Stimulated activated CD8-positive, alpha-beta memory T cell treated with anti-CD3 and anti-CD28 coated beads, Interleukin-15, amount 100 ng/mL, for 24 hours (primary cell): ENCODE measurements at places on chromosomes 4 and X.

DNA sequence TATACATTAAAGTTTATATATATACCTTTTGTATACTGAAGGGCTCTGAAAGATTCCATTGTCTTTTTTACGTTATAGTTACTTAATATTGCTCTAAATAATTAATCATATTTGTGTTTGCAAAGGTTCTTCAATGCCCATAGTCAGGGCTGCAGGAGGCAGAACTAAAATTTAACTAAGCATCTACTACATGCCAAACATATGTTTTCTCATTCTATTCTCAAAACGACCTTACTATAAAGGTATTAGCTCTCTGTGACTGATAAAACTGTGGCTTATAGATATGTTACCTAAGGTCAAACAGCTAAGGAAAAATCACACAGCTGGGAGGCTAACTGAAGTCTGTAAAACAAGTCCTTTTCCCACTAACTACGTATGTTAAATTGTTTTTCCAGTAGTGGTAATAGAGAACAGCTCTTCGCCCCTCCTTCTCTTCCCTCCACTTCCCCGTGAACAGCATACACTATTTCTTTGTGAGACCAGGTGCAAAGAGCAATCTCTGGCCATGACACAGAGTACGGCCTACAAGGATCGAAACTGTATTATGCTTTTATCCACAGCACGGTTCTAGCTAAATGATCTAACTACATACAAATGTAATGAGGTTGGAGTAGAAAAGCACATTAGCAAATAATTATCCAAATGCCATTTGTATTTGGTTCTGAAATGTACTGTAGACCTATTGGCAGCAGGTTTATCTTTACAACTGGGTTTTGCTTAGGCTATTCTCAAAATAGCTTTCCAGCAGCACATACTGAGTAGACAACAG lies 1.7 kb downstream of the CNOT6L start:
- DNase-seq, result no peak

GRCh38 chrX:52352551-52352950 lies 16.3 kb upstream of the XAGE2 start:
- DNase-seq, result no peak

DNA sequence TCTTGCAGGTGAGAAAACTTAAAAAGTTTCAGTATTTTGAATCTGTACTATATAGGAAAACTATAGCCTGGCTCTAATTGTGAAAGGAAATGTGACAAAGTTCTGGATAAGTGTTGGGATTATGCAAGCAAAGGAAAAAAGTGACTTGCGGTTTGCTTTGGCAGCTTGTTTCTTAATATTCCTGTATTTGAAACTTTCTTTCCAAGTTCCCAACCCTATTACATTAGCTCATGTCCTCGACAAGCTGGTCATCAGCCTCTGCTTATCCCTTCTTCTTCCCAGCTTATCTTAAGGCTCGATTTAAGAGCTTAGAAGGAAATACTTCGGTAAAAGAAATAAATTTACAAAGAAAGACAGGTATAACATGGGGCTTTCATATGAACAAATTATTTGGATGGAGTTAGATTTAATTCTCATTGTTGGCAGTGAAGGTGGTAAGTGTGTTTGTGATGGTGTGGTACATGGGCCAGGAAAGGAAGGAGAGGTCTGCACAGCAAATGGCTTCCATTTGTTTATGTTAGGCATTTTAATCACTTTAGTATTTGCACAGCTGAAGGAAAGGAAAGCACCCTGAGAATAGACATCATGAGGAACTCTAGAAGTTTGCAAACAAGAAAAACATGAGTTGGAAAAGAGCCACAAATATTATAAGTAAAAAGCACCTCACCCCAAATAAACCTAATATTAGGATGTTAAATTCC lies 5.1 kb upstream of the MYOZ2 start:
- no peak for DNase-seq

- DNase-seq, result no peak
Observed at GRCh38 chr4:25592736-25593135, 62.9 kb upstream of the SLC34A2 start.

- DNase-seq, result no peak
Observed at GRCh38 chr4:8176547-8177399, 18.2 kb upstream of the ABLIM2 start.

GRCh38 chr4:81531410-81531809 lies 59.7 kb upstream of the RASGEF1B start:
- DNase-seq, result no peak

DNA sequence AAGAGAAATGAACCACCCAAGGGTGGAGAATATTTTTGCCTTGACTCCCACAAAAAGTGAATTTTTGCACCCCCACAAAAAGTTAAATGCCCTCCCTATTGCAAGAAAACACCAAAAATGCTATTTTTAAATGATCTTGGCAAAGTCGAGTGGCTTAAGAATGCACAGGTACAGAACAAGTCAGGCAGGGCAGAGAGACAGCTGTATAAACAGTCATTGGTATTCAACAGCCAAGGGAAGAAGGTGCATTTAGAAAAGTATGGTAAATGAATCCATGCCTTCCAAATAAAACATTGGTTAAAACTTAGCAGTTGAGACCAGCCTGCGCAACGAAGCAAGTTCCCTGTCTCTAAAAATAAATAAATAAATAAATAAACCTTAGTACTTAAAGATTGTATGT lies 169.3 kb downstream of the CHIC2 start:
- DNase-seq, result no peak

DNA sequence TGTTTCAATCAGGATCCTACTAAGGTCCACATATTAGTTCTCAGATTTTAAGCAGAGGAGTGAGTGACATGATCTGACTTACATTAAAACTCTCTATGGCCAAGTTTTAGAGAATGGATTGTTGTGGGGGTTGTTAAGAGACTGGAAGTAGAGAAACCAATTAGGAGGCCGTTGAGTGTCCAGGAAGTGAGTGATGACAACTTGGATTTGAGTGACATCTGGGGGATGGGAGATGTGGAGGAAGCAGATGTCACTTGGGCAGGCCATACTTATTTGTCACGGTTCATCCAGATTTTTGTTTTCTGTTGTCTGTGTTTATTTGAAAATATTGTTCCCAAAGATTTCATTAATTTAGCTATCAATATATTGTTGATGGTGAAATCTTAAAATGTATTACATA lies 28.3 kb downstream of the ADD1 start:
- no peak for DNase-seq

DNA sequence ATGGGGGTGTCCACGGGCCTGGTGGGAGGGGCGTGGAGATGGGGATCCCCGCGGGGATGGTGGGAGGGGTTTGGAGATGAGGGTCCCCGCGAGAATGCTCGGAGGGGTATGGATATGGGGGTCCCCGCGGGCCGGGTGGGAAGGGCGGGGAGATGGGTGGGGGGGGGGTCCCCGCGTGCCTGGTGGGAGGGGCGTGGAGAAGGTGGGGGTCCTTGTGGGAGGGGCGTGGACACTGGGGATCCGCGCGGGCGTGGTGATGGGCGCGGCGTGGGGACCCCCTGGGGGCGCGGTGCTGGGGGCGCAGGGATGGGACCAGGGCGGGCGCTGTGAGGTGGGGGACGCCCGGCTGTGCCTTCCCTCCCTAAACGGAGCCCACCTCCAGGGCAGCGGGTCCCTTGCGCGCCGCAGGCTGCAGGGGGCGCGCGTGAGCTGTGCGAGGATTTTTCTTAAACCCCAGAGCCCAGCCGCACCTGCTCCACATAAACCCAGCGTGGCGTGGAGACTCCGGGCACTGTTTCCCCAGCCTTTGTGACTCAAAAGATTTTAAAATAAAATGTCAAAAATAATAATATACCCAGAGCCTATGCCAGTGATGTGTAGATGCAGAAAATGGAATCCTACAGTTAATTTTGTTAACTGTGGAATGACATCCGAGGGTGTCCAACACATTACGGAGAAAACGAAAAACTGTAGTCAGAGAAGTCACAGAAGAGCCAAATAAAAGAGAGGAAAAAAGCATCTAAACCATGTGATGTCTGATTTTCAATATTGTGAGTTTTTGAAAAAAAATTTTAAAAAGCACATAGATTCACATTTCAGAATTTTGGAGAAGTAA lies 1.5 kb upstream of the ASMTL start:
- peak; percentile 94 for DNase-seq

DNA sequence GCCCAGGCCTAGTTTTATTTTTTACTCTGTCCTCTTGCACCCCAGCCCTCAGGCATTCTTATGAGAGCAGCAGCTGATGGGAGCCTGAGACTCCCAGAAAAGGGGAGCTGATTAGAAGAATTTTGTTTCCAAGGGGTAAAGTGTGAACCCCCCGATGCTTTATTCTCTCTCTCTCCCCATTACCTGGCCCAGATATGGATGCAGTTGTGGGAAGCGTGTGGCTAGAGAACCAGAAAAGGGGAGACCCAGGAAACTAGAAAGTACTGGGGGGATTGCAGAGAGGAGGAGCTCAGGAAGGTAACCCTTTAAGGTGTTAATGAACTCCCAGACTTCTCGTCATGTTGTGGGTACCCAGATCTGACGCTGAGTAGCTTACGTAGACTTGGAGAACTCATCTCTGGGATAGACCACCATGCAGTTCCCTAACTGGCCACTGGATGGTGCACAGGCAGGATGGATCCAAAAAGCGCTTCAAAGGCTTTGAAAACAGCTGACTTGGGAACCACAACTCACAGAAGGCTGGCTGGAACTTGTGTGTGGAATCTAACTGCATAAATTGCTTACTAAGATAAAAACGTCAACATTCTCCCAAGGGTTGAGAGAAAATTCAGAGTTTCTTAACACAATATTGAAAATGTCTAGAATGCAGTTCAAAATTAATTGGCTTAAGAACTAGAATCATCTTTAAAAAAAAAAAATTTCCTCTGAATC lies 64.7 kb downstream of the TBC1D14 start:
- peak; percentile 39 for DNase-seq

GRCh38 chr4:122700178-122700725 lies 32.3 kb upstream of the BBS12 start:
- no peak for DNase-seq
